AG09319 (cell line): ENCODE measurements at places on chromosomes 6 and 20.

DNA sequence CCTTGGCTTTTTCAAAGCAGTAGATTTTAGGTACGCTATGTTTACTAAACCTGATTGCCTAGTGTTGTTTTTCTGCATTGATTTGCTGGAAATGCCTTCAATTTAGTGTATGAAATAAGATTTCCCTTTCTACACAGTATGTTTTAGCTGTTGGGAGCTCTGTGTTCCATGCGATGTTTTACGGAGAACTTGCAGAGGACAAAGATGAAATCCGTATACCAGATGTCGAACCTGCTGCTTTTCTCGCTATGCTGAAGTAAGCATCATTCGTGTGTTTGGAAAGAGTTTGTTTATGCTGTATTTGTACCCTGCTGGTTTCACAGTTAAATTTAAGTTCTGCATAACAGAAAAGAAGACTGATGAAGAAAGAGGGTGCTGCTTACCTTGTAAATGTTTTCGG is 1.9 kb downstream of the BTBD3 start:
- no peak for DNase-seq

DNA sequence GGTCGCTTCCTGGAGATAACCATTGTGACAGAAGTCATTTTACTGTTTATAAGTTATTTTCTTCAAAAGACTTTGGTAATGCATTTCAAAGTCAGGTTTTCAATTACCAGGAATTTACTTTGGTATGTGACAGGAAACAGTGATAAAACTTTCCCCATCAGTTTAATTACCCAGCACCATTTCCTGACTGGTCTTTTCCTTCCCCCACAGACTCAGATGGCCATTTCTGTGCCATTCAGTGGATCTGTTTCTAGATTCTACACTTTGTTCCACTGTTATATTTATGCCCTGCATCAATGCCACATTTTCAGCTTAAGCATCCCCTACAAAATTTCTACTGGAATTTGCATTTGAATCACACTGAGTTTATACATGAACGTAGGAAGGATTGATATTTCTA is 16.3 kb downstream of the RRBP1 start:
- no peak for DNase-seq

GRCh38 chr6:166862287-166862977 is 93.9 kb downstream of the RNASET2 start:
- DNase-seq, result no peak

DNA sequence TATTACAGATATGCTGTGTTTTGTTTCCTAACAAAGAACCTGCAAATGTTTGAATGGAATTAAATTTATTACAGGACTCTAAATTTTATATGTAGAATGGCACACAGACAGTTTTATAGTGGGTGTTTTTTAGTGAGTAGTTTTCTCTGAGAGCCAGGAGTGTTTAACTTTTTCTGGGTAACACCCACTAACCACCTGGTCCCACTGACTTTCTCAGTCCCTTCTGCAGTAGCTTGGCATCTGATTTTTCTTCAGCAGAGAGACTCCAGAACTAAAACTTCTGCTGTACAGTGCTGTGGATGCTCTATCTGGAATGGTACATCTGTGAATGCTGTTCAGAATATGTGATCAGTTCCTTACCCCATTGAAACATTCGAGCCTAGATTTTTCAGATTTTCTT is 6.3 kb downstream of the YWHAB start:
- DNase-seq, result no peak

GRCh38 chr6:168189200-168190013 is 110.4 kb upstream of the FRMD1 start:
- no peak for DNase-seq

DNA sequence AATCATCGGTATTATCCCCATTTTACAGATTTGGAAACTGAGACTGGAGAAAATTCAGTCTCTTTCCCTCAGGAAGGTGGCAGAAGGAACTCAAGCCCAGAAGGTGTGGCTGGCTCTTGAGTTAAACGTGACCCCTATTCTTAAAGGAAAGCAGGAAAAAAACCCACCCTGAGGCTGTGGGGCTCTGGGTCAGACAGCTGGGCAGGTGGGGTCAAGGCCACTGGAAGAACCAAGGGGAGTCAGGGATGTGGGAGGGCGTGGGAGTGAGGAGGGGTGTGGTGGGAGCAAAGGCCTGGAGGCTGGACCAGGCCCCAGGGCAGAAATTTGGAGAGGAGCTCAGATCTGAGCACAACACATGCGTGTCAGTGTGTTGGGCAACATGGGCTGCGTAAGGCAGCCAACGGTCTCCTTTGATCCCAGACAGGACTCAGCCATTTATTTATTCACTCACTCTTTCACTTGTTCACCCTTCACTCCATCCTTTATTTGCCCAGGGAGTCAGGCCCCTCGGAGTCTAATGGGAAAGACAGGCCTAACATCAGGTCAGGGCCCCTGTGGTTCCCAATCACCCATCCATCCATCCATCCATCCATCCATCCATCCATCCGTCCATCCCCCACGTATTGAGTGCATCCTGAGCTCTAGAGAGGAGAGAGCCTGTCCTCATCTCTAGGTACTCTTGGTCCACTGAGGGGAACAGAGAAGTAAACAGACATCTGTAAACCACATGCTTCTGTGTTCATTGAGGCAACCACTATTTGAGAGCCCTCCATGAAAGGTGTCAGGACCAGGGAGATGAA is 165.0 kb downstream of the VEGFA start:
- DNase-seq, result no peak

DNA sequence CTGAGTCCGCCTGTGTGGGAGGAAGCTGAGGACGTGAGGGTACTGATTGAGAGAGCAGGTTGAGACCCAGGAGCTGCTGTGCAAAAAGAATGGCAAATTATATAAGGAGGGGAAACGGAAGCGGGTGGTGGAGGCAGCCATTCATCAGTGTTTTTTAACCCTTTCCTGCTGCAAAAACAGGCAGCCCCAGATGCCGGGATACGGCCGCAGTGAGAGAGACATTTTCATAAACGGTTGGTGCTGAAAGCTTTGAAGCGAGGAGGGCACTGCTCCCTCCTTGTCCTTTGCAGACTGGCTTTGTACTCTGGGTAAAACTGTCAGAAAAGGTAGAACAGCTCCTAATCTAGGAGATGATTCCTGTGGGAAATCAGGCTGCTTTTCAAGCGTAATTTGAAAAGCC is 56.4 kb downstream of the TTI1 start:
- no peak for DNase-seq

DNA sequence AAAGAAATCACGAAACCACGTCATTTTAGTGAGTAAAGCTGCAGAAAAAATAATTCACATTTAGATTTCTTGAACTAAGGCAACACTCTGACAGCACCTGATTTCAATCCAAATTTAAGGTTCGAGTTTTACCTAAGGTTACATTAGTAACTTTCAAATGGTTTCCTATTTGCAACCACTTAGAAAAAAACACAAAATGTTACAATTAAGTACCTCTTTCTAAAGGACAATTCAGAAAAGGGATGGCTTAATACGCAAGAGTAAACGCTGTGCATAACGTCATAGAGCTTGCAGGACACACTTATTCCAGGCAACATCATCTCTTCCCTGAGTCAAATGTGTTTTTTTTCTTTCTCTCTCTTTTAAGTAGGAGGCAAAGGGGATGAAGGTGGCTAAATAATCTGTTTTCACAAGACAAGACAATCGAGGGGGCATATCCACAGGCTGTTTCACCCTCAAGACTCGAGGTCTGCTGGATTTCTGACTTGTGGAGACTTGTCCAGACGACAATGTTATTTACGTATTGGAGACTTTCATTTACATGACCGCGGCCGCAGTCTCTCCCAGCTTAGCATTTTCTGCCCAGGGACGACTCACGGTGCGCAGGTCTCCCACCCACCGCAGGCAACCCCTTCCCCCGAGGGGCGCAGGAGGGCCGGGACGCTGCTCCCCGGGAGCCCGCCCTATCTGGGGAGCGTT is 86.0 kb downstream of the SESN1 start:
- DNase-seq, result no peak

DNA sequence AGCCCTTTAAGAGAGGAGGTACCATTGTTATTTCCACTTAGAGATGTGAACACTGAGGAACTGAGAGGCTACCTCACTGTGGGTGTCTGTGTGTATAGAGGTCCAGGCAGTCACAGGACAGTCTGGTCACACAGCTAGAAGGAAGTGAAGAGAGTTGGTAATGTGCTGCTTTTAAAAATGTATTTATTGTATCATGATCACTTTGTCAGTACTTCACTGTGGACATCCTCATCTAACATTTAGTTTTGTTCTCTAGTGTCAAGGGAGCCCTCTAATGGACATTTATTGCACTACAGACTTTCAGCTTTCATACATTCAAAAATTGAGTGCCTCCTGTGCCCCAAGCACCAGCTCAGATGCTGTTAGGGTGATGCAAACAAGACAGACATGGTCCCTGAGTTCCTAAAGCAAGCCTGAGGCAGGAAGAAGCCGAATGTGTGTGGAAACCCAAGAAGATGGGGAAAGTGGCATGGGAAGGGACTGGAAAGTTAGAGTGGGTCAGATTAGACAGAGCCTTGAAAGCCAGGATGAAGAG is 123.0 kb downstream of the SLC16A10 start:
- no peak for DNase-seq

GRCh38 chr6:10759312-10759839 is 11.8 kb downstream of the TMEM14B start:
- peak; percentile 32 for DNase-seq

DNA sequence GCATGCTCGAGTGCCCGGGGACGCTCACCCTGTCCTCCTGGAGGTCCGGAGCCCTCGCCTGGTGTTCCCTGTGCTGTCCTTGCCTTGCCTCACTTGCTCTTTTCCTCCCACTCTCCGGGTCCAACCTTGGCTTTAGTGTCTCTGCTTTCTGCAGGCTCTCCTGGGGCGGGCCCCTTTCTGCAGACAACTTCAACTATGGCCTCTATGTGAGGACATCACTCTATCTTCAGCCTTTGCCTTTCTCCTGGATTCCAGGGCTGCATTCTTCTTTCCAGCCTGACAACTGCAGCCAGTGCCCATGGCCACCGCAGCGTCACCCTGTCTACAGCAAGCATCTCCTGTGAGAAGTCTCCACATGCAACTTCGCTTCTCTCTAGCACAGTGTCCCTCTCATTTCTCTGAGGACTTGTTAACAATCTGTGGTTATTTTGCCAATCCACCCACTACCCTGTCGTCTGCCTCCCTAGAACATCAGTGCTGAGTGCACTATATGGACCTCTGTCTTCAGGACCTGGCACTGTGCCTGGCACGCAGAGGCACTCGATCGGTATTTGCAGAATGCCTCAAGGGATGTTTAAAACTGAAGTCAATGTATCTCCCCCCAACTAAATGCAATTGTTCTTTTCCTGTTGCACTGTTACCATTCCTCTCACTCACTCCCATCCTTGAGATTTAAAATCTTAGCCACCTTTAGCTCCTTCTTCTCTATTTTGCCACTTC is 35.9 kb downstream of the FOXC1 start:
- no peak for DNase-seq

DNA sequence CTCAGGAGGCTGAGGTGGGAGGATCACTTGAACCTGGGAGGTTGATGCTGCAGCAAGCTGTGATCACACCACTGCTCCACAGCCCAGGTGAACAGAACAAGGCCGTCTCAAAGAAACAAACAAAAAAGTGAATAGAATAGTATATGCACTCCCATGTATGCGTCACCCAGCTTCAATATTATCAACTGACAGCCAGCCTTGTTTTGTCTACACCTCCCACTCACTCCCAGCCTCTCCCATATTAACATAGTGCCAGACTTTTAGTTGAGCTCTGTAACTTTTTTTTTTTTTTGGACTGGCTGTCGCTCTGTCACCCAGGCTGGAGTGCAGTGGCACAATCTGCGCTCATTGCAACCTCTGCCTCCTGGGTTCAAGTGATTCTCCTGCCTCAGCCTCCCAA is 18.1 kb upstream of the ILRUN start:
- DNase-seq, result no peak

- no peak for DNase-seq
These were observed 79.6 kb downstream of the ANKRD60 start for GRCh38 chr20:58148891-58149290.

- DNase-seq, result no peak
These were observed 15.1 kb upstream of the FOXC1 start for GRCh38 chr6:1594445-1595200.

GRCh38 chr20:53814060-53814459 is 220.4 kb upstream of the ZNF217 start:
- DNase-seq, result no peak

DNA sequence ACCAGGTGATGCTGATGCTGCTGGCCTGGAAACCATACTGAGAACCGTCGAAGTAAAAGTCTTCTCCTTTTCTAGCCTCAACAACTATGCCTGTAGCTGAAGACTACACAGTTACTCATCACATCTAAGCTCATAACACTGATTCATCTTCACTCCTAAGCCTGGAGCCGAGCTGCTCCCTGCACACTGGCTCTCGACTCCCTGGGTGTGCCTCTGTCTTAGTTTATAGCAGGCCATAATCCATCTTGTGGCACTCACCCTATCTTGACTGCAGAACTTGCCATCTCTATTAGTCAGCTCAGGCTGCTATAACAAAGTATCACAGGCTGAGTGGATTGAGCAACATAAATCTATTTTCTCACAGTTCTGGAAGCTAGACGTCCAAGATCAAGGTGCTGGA is 191.0 kb downstream of the UNC5CL start:
- DNase-seq, result no peak
